Epithelial cell of esophagus (primary cell): ENCODE measurements at places on chromosomes 2 and 18.

GRCh38 chr2:179266271-179266670 is 1.6 kb upstream of the SESTD1 start:
- no peak for DNase-seq

DNA sequence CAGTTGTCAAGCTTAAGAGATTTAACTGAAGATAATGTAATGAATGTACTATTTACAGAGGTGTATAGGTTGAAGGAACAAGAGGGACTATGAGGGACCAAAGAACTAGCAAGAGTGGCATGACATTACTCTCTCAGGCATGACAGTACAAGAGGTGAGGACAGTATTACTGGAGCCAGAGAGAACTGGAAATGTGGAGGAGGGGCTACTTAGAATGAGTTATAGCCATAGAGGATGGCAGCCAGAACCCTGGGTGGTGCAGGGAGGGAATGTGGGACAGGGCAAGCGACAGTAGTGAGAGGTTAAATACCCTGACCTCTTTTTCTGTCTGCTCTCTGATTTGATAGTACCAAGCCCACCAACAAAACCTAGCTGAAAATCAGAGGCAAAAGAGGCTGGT is 122.6 kb upstream of the UGP2 start:
- no peak for DNase-seq

DNA sequence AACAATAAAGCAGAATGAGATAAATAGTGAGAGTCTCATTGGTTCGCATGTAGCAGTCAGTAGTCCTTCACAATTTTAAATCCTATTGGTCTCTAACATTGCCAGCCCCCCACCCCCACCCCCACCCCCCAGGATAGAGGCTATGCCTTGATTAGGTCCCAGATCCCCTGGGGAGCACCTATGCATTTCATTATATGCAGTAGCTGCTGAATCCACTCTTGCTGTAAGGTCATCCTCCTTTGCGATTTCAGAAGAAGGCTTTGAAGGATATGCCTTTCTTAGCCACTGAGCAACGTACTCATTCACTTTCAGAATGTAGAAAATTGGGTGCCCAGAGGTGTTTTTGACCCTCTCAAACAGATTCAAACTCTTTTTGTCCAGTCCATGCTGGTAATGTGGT is 382.8 kb upstream of the GALNT5 start:
- DNase-seq, result no peak

GRCh38 chr2:8329660-8330622 is 351.9 kb upstream of the ID2 start:
- no peak for DNase-seq

GRCh38 chr2:222372993-222373392 is 51.4 kb upstream of the SGPP2 start:
- no peak for DNase-seq

- peak; percentile 19 for DNase-seq
These were observed 63.3 kb upstream of the WDSUB1 start for GRCh38 chr2:159349674-159350299.

- DNase-seq, result no peak
These were observed 283.9 kb downstream of the ALPK2 start for GRCh38 chr18:58344861-58345463.

DNA sequence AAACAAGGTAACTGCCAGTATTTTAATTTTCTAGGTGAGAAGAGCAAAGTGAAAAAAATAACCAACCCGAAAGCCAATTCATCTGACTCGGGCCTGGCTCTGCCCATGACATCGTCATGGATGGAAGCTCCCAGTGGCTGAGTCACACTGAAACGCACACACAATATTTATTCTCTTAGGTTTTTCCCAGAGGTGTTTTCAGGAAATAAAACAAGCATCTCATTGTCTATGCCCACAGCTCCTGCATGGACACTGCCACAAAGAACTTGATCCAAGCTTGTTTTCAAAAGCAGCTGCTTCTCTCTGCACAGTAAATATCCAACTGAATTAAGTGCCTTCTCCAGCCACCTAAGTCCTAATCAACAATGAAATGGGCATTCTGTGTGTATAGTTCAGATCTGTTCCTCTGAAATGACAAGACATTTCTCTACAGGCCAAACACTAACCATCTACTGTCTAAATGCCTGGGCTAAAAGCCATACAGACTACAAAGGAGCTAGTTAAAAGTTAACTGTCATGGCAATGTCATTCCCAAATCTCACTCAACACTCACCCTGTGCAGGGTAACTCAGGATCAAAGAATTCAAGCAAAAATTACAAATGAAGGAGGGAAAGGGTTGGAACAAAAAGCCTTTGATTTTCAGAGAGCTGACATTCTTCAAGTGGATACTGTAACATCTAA is 62.9 kb downstream of the RPL31 start:
- peak; percentile 90 for DNase-seq
